ENCODE measurements at places on chromosomes 6 and 20.
A peak's percentile ranks its signal among the peaks of the same experiment; 100 is the strongest.

DNA sequence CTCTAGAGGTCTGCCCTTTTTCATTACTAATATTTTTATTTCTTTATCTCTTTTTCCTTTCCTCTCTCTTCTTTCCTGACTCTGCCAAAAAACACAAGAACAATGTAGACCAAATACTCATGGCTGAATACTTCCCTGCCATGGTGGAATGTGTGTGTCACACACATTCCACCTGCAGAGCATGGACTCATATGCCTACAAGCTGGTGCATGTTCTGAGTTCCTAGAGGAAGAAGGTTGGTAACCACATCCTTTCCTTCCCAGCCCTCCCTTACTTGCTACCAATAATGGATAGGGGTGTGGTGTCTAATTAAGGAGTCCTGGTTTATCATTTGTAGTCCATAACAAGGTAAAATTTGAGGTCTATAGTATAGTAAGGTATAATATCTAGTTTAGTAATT lies 15.2 kb upstream of the CST9L start:
- no peak for DNase-seq

DNA sequence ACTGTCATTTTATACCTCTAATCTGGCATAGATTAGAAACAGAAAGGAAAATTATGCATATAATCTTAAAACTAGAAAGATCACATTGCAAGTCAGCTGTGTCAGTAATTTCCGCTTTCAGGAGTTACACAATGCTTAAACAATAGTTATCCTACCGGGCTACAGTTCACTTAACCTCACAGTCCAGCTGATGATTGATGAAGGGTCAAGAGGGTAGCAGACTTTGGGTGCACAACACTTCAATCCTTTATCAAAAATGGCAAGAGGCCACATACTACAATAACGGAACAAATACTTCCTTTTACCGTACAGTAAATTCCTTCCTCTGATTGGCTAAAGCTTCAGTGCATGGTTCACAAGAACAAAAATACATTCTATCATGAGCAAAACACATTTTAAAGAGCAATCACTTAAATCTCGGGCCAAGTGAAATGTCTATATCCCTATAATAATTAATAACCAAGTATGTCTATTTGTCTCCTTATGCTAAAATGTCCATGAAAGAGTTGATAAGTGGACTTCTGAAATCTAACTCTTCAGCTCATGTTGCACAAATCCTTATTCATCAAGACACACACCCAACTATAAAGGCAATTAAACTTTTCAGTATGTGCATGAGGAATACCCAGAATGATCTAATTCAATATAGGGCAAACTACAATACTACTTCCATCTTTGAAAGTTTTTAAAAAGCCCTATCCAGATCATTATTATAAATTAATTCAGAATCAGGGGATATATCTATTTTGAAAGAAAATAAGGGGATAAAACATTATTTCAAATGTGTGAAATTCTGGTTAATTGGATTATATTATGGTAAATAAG lies 76.8 kb downstream of the HIVEP2 start:
- DNase-seq, result peak; percentile 28

DNA sequence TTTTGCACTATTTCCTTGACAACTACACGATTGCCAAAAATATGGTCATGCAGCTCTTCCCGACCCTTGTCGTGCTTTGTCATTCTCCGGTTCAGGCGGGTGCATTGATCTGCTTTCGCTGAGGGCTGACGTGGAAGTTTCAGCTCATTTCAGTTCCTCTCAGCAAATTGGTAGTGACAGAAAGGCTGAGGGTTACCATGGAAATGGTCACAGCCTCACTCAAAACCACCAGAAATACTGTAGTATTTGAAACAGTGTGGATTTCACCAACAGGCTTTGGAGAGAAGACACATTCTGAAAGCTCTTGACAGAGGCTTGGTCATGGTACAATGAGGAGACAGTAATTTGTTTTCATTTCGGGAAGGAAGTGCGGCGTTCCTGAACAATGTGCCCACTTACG lies 99.7 kb upstream of the EXOC2 start:
- no peak for DNase-seq

GRCh38 chr6:125020385-125020784 lies 58.1 kb downstream of the RNF217 start:
- DNase-seq, result no peak

DNA sequence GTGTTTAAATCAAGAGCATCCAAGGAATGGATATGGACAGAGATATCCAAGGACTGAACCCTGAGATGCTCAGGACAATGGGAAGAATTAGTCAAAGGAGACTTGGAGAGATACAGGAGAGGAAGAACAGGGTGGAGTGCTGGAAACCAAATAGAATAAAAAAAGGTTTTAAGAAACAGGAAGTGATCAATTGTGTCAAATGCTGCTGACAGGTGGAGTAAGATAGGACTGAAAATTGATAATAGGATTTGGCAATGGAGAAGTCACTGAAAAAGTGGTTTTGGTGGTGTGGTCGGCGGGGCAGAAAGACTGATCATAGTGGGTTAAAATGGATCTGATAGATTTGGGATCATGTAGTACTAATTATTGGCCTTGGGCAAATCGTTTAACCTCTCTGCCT lies 37.9 kb upstream of the PNRC1 start:
- no peak for DNase-seq

- no peak for DNase-seq
Observed at GRCh38 chr6:68728159-68728979, 93.3 kb downstream of the ADGRB3 start.

DNA sequence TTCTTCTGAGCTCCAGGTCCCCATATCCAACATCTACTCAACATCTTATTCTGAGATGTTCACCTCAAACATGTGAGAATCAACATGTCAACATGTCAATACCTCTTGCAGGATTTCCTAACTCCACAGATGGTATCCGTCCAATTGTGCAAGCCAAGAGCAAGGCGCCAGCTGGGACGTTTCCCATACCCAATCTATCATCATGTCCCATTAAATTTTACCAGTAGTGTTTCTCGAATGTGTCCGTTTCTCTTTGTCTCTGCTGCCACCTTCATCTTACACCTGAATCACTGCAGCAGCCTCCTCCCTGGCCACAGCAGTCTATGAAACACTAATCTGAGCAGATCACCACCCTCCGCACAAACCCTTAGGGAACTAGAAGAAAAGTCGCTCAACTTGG lies 78.0 kb upstream of the RPS6KA2 start:
- no peak for DNase-seq

DNA sequence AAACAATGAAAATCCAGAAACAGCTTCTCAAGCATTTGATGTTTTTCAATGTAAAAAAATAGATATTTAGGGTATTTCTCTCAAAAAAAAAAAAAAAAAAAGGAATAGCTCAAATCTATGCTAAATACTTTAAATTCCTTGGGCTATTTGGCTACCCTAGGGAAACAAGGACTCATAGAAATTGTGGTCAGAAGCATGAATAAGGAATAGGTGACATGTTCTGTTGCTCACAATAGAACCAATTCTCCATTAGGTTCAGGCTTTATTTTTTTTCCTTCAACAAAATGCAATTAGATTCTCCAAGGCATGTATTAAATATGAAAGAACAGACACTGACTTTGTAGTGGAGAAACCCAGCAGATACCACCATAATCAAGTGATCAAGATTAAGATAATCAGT lies 904.3 kb upstream of the FLRT3 start:
- no peak for DNase-seq

Measured in astrocyte of the cerebellum (primary cell).